MCF 10A (cell line): ENCODE measurements at places on chromosomes 4 and X. TPM values are rescaled to one million over a fixed set of nuclear protein-coding genes. Genes with fewer than 3 reads are reported as not detected.
A peak's percentile ranks its signal among the peaks of the same experiment; 100 is the strongest.

Gene ITGB1BP2
- total RNA-seq, result 1.4 and 2.6 TPM in 2 replicates

Gene BTC
- 1.7 and 4.0 TPM in 2 replicates for total RNA-seq

Gene WDR17
- total RNA-seq, result 1.3 and 1.5 TPM in 2 replicates

Gene GYPB
- total RNA-seq, result not detected in 2 replicates

Gene CSAG2
- total RNA-seq, result not detected in 2 replicates

Gene NSD2
- total RNA-seq, result 100 and 109 TPM in 2 replicates

Gene PRRG1
- 10.2 and 10.5 TPM in 2 replicates for total RNA-seq

Gene CSN1S1
- not detected in 2 replicates for total RNA-seq

Gene ZFP42
- total RNA-seq, result not detected in 2 replicates

Gene SYAP1
- 37.0 and 40.0 TPM in 2 replicates for total RNA-seq

Gene TIMM17B
- total RNA-seq, result 70.6 and 73.7 TPM in 2 replicates

Gene BCOR
- 7.5 and 12.0 TPM in 2 replicates for total RNA-seq

Gene MAP3K15
- not detected in 2 replicates for total RNA-seq

Gene GYPE
- not detected in 2 replicates for total RNA-seq

DNA sequence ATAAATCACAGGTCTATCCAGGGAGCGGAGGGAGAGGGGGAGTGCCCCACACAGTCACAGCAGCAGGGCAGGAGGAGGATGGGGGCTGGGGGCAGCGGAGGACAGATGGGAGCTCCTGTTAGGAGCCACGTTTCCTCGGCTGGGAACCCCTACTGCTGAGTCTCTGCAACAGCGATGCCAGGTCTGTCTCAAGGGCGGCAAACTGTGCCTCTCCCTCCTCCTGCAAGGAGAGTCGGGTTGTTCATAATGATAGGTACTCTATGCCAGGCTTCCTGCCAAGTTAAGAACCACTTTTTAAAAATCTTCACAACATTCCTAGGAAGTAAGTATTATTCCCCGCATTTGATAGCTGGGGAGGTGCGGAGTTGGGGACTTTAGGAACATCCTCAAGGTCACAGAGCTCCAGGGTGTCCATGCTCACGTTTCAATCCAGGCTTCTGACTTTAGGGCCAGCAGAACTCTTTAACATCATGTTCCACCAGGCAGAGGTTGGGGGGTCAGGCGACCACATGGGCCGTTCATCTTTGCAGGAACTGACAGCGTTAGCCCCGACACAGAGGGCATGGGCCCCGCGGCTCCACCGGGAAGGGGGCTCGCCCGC is 98.3 kb upstream of the MAML3 start:
- DNase-seq, result no peak

- DNase-seq, result no peak
Measured at GRCh38 chrX:74325130-74326059, 21.4 kb downstream of the ZCCHC13 start.

DNA sequence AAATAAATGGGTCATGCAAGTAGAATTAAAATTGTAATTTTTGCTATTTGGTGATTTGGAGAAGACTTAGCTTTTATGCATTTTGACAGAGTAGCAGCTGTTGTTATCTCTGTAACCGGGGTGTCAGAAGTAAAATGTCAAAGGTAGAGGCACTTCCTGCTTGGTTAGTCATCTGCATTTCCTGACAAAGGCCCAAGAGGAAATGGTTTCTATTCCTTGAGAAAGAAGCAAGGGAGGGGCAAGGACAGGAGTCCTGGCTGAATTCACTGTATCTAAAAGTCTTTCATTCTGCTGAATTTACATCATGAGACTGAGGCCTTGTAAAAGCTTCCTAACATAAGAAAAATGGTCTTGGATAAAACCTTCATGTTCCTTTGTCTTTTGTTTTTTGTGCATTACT is 550.9 kb upstream of the BOD1L1 start:
- peak; percentile 65 for DNase-seq

DNA sequence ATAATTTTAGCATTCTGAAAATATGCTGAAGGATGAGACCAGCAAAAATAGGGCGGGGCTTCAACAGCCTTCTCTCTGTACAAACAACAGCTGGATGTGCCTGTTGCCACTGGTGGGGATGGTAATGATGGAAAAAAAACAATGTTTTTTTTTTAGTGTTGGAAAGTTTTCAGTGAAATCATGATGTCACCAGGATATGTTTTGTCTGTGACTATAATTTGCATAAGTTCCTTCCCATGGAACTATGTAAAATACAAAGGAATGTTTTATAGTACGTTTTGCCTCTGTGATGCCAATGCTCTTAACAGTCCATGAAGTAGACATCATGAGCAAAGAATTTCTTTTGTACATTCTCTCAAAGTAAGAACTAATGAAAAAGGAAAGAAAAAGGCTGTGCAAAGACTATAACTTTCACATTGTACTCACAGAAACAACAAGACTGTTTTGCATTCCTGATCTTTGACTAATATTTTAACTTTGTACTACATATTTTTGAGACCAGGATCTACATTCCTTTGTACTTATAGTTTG is 589.7 kb downstream of the SPRY1 start:
- peak; percentile 40 for DNase-seq

GRCh38 chrX:49175435-49176274 is 4.0 kb downstream of the PLP2 start:
- no peak for DNase-seq

- no peak for DNase-seq
Measured at GRCh38 chr4:1361431-1361830, 14.4 kb downstream of the UVSSA start.

- DNase-seq, result peak; percentile 78
Measured at GRCh38 chrX:30620980-30621618, 32.1 kb upstream of the GK start.

- DNase-seq, result peak; percentile 55
Measured at GRCh38 chr4:30380404-30380998, 339.7 kb upstream of the PCDH7 start.

- no peak for DNase-seq
Measured at GRCh38 chr4:73853246-73853704, at the start of gene PF4V1. TSS of gene PF4V1 (plus strand) at chr4:73853296. CDS start at chr4:73853363, 67 bp downstream.

GRCh38 chr4:1379351-1379781 is 26.9 kb downstream of the NKX1-1 start:
- no peak for DNase-seq

- no peak for DNase-seq
Measured at GRCh38 chrX:47178337-47178736, 15.3 kb upstream of the UBA1 start.

DNA sequence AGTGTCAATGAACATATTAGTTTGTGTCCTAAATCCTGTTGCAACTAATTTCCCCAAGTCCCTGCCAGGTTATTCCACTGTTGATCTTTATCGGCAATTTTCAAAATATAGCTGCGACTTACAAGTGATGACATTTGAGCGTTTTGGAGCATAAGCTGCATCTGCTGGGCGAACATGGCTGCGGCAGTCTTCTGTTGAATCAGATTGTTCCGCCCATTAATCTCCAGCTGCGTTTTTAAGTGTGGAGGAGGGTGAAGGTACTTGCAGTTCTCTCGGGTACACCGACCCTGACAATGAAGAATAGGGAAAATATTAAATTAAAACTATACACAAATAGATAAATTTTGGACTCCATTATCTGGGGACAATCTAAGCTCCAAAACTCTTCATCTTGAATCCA is 82.7 kb downstream of the MBNL3 start:
- no peak for DNase-seq

GRCh38 chrX:131332331-131332730 is 43.2 kb upstream of the IGSF1 start:
- DNase-seq, result peak; percentile 8

DNA sequence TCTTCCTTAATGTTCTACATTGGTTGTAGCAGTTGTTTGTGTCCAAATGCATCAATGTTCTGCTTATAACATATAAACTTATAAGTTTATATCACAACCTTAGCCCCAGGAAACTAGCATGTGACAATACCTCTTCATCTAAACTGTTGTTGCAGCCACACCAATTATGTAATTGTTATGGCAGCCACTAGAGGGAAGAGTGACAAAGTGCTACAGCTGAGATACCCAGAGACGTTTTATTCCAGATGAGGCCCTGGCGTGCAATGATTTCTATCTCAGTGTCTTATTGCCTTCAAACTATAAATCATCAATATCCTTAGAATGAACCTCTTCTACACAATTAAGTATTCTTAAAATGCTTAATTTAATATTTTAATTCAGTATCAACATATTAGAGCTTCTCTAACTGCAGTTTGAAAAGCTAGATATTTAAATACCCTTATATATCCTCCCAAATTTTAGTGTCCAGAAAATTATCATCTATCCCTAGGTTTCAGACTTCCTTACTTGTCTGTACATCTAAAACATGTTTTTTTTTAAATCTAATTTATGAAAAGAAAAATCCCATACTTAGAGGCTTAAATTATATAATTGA is 171.6 kb downstream of the PCDH10 start:
- peak; percentile 51 for DNase-seq

GRCh38 chr4:169094656-169095231 is 84.7 kb upstream of the CBR4 start:
- no peak for DNase-seq

DNA sequence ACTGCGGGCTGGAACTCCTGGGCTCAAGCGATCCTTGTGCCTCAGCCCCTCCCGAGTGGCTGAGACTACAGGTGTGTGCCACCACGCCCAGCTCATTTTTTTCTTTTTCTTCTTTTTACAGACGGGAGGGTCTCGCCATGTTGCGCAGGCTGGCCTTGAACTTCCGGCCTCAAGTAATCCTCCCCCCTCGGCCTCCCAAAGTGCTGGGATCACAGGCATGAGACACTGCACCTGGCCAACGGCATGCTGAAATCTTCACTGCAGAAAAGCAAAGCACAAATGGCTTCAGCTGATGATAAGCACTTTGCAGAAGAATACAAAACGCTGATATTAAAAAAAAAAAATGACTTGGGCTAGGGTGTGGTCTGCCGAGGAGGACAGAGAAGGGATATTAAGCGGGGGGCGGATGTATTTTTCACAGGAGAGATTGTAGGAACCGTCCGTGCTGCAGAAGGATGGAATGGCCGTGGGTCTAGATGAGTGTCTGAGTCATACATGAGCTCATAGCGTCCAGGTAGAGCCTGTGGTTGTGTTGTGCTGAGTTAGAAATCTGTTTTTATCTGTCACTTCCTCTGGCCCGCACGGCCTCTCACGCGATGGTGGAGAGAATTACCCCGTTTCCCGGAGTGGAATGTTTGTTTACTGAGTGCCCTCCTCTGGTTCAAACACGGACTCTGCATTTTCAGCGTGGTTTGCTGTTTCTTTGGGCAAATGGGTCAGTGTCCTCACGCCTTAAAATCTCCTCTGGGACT is 8.5 kb upstream of the AKAP17A start:
- DNase-seq, result peak; percentile 64
